ENCODE measurements at places on chromosomes 1 and 21.

- no peak for DNase-seq
These were observed 86.8 kb downstream of the KCNJ6 start for GRCh38 chr21:37829447-37829846.

- DNase-seq, result no peak
These were observed 102.2 kb downstream of the COQ8A start for GRCh38 chr1:227042292-227042691.

- no peak for DNase-seq
These were observed 65.9 kb downstream of the FMO4 start for GRCh38 chr1:171379846-171380245.

GRCh38 chr1:74375376-74375775 lies 137.0 kb downstream of the LRRC53 start:
- no peak for DNase-seq

Data from T47D (cell line).